ENCODE measurements at places on chromosomes 7 and 10.
A peak's percentile ranks its signal among the peaks of the same experiment; 100 is the strongest.

- no peak for DNase-seq
Measured at GRCh38 chr10:49110684-49111319, 4.5 kb downstream of the VSTM4 start.

GRCh38 chr10:33818343-33818742, 483.9 kb upstream of the NRP1 start:
- no peak for DNase-seq

DNA sequence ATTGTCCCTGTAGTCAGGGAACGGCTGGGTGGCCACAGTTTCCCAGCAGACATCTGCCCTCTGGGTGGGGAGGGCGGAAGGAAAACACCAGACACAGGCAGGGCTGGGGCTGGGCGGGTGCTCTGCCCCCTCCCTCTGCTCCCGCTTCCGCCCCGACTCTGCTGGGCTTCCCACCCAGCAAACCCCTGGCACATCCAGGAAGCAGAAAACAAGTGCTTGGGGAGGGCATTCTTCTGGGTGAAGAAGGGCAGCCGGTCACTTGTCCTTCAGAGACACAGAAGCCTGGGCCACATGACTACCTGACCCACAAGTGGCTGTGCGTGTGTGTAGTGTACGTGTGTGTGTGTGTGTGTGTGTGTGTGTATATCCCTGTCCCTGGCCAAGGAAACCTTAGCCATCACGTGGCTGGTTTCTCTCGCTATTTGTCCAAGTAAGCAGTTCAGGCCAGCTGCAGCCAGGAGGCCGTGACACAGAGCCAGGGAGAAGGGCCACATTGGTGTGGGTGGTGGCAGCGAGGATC, 77.9 kb downstream of the ZMIZ1 start:
- DNase-seq, result no peak

DNA sequence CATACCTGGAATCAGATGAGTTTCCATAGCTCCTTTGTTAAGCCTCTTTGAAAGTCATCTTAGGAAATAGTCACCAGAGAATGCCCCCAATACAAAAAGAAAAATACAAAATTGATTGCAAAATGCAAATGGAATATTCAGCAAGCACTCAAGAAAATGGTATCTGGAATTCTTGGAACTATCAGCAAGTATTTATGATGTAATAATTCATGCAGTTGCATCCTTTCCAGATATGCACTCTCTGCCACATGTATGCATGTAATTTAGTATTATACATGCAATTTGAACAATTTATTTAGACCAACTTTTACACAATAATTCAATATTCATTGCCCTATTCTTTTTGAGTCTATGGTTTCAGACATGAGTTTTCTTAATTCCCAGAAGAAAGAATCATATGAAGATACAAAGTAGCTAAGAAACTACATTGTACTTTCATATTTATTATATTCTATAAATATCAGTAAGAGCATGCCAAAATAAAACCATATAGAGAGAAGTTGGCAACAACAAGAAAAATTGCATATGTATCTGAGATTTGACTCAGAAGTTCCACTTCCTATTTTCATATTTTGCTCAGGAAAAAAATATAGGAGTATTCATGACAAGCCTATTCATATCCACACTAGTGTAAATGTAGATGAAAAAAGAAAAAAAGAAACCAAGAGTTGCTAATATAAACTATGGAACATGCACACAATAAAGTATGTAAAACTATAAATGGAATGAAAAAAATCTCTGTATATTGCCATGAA, 338.5 kb downstream of the SEMA3D start:
- no peak for DNase-seq

DNA sequence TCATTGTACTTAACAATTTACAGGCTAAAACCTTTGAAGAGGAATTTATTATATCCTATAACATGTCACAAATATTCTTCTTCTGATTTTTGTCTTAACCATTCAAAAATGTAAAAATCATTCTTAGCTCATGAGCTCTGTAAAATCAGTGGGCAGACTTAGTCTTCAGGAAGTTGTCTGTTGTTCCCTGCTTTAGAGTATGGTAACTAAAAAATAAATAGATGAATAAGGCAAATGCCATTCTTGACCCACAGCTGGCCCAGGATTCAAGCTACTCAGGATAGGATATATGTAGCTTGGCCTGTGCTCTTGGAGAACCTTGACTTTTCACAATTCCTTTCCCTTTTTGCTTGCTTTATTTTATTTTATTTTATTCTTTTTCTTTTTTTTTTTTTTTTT, 51.5 kb downstream of the LRRC4 start:
- DNase-seq, result no peak

GRCh38 chr10:11170993-11171851, 153.6 kb downstream of the CELF2 start:
- DNase-seq, result peak; percentile 43

DNA sequence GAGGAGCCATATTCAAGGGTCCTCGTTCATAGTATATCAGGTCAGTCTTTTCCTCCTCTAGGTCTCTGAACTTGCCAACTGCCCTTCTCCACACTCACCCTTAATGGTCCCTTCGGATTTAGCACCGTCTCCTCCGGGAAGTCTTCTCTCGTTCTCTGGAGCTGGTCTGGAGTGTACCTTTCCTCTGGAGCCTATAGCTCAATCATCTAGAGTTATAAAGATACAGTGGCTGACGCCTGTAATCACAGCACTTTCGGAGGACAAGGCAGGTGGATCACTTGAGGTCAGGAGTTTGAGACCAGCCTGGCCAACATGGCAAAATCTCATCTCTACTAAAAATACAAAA, 4.4 kb upstream of the SCD start:
- DNase-seq, result no peak

GRCh38 chr7:105990727-105991453, 27.8 kb downstream of the CDHR3 start:
- DNase-seq, result no peak

GRCh38 chr7:16398146-16399017, 23.0 kb downstream of the CRPPA start:
- no peak for DNase-seq

All from GM13977 (cell line).